ENCODE measurements at places on chromosomes 6 and 20. TPM values are rescaled to one million over a fixed set of nuclear protein-coding genes. Genes with fewer than 3 reads are reported as not detected.
A peak's percentile ranks its signal among the peaks of the same experiment; 100 is the strongest.

DNA sequence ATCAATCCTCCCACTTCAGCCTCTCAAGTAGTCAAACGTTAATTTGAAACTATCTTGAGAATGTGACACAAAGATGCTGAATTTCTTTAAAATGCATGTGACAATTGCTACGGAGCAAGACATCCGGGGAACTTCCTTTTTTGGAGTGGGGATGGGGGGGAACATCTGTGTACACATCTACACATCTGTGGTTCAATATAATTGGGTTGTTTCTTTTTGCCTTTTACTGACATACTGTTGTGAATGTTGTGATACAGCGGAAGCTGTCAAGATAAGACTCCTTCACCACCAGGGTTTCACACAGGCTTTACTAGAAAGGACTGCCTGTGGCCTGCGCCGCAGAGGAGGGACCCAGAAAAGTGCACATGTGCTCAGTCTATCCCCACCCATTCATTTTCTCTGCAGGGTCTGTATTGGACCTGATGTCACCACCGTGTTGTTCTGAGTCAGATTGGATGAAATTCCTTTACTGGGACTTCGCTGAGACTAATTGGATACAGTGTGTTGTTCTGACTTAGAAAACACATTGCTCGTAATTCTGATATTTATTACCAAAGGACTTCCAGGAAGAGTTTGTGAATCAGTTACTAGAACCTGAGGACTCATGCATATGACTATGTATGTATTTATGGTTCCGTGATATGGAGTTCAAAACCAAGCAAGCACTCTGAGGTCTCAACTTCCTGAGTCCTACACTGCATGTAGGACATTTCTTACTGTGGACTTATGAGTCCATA lies 98.7 kb upstream of the SGK1 start:
- no peak for DNase-seq

DNA sequence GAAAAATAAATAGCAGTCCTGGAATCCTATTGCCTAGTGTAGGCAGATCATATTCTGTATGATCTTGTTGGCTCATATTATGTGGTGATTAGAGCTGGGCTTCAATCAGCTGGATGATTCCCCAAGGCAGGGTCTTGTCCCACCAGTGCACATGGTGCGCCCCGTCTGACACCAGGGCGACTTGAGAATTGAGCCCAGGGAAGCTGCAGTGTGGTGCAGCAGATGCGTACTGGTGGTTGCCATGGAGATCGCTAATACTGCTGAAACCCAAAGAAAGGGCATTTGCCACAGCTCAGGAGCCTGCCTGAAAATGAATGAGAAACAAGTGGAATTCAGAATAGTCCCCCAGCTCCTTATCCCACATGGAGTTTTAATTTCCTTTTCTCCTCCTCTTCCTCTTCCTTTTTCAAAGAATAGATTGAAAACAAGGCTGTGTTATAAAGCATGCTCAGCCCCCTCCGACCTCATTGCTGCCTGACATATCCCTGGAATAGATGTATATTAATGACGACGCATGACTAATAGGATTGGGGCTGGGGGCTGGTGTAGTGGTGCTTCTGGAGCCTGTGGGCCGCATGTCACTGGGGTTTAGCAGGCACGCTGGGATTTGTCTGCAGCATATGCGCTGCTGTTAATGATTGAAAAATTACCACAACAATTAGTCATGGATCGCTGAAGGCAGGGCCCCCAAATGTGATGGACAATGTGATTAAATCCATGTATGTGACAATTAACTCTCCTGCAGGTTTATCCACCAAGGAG lies 210.5 kb downstream of the FARS2 start:
- DNase-seq = peak; percentile 39

DNA sequence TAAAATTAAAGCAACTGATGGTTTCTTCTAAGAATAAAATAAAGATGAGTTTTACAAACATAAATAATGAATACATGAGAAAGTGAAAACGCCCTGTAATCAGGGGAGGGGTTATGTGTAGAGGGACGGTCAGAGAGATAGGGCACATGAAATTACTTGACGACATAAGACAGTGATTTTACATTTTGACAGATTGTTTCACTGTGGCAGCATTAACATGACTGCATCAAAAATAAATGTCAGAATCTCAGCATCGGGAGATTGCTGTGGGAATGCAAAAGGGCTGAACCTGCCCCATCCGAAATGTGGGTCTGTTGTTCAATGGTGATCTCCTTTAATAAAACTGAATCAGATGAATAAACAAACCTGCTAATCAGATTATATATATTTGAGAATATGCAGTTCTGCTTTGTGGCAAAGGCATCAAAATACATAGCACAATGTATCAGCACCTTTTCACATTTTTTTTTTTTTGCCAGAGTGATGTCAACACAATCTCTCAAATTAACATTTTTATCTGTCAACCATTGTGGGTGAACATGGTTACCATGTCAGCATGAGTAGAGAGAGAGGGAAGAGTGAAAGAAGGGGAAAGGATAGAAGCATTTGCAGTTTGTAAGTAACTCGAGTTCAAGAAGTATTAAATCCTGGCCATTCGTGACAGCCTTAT lies 177.1 kb upstream of the MAN1A1 start:
- DNase-seq = no peak

DNA sequence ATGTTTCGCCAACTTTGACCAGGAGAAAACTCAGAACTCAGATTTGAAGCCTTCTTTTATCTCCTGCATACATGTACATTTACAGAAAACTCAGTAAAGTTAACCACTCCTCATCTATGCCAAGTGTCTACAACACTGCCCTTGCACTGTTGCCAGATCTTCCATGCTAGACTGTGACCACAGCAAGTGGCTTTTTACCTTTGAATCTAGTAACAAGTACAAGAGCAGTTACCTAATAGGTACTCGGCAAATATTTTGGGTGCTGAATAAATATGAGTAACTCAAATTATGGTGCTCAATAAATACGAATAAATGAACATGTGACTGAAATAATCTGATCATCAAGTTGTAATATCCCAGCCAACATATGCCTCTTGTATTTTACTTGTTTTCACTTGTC lies 184.9 kb downstream of the EYA4 start:
- no peak for DNase-seq

- DNase-seq = no peak
Observed at GRCh38 chr6:129211626-129212025, 328.7 kb downstream of the LAMA2 start.

SPTLC3 gene
- 16.9 TPM for total RNA-seq

KHDC1 gene
- total RNA-seq = 1.4 TPM

MCHR2 gene
- total RNA-seq = not detected

GABBR1 gene
- 36.8 TPM for total RNA-seq

CCN6 gene
- not detected for total RNA-seq

POPDC3 gene
- total RNA-seq = 48.2 TPM

Data from right cardiac atrium (tissue), 5 donors.